Stomach (tissue), 19 donors: ENCODE measurements at places on chromosomes 6 and 20. TPM values are rescaled to one million over a fixed set of nuclear protein-coding genes. Genes with fewer than 3 reads are reported as not detected.

DNA sequence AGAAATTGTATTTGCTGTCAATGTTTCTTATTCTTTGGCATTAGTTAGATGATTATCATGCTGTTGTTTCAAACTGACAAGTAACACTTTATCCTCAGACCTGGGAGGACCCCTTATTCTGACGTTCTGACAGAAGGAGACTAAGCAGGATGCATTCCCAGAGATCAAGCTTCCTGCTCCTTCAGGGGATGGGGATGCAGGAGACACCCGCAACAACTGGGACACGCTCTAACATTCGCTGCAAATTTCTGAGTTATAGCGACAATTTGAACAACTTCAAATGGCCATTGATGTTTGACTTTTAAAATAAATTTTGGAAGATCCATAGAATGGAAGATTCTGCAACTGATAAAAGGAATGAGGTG, 69.0 kb upstream of the ZNF184 start:
- H3K27ac ChIP-seq: no peak overlapping the region
- no peaks in the 10 kb centered on the region for H3K36me3 ChIP-seq
- no peak for DNase-seq
- H3K4me1 ChIP-seq: no peaks in the 10 kb centered on the region
- no peak overlapping the region for H3K4me3 ChIP-seq
- peaks cover 5% of the 10 kb centered on the region for H3K27me3 ChIP-seq

The OPN5 gene
- not detected for total RNA-seq

The ESR1 gene
- 1.8 TPM for total RNA-seq

DNA sequence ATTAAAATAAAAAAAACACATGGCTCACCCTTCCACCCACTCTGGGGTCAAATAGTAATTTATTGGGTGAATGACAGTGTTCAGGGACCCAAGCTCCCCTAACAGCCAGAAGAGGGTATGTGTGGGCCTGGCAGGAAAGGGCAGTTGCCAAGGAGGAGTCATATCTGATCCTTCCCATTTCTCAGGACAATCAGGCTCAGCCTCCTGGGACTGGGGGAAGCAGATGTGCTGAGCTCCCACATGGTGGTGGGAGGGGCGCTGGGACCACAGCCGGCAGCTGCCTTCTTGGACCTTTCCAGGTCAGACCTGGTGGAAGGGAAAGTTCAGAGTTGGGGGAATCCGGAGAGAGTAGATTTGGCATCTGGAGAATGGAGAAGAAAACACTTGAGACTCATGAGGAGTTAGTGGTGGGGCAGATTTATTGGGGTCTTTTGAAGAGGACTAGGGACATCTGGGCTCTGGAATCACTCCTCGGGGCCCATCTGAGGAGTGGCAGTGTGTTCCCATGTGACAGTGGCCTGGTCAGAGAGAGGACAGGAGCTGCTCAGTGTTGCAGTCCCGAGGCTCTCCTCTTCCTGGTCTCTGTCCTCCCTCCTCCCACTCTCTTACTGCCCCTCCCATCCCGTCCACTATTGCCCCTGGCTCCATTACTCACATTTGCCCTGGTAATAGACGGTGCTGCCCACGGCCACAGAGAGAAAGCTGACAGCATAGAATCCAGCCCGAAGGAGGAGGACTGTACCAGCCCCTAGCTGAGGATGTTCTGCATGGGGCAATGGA, 3.0 kb downstream of the LST1 start:
- no peaks in the 10 kb centered on the region for H3K36me3 ChIP-seq
- no peak overlapping the region for H3K27ac ChIP-seq
- H3K4me3 ChIP-seq: no peak overlapping the region
- DNase-seq: no peak
- H3K4me1 ChIP-seq: no peaks in the 10 kb centered on the region
- H3K27me3 ChIP-seq: no peaks in the 10 kb centered on the region

GRCh38 chr6:116392132-116393013, 21.6 kb downstream of the DSE start:
- H3K4me3 ChIP-seq: no peak overlapping the region
- H3K4me1 ChIP-seq: peaks cover 35% of the 10 kb centered on the region
- H3K27me3 ChIP-seq: no peaks in the 10 kb centered on the region
- H3K36me3 ChIP-seq: no peaks in the 10 kb centered on the region
- H3K27ac ChIP-seq: no peak overlapping the region

GRCh38 chr20:62609279-62609720, 33.0 kb upstream of the SLCO4A1 start:
- no peak for DNase-seq
- no peaks in the 10 kb centered on the region for H3K27me3 ChIP-seq
- H3K4me3 ChIP-seq: no peak overlapping the region
- H3K4me1 ChIP-seq: peaks cover 31% of the 10 kb centered on the region

The COX4I2 gene
- not detected for total RNA-seq

DNA sequence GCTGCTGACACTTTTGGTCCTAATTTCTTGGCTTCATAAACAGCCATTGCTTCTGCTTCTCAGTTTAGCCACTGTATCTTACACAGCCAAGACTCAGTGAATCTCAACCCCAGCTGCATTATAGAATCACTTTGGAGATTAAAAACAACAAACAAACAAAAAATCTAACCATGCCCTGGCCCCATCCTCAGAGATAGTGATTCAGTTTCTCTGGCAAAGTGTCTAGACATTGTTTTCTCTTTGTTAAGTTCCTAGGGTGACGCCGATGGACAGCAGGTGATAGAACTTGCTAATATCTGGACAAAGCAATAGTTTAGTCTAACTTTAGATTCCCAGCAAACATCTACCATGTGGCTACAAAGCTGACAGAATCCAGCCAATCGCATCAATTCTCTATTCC, 2.9 kb downstream of the ADGRF5 start:
- no peaks in the 10 kb centered on the region for H3K36me3 ChIP-seq
- no peak overlapping the region for H3K4me3 ChIP-seq
- H3K27ac ChIP-seq: no peak overlapping the region
- no peaks in the 10 kb centered on the region for H3K27me3 ChIP-seq

The SIGLEC1 gene
- 22.2 TPM for total RNA-seq

The PLCB4 gene
- 29.4 TPM for total RNA-seq

The MICAL1 gene
- total RNA-seq: 205 TPM

- H3K4me3 ChIP-seq: no peak overlapping the region
- H3K4me1 ChIP-seq: peaks cover 4% of the 10 kb centered on the region
- peaks cover 23% of the 10 kb centered on the region for H3K27me3 ChIP-seq
- H3K27ac ChIP-seq: no peak overlapping the region
These were observed 75.2 kb upstream of the GLP1R start for GRCh38 chr6:38973178-38974057.

- H3K27ac ChIP-seq: no peak overlapping the region
- no peaks in the 10 kb centered on the region for H3K4me1 ChIP-seq
- no peaks in the 10 kb centered on the region for H3K36me3 ChIP-seq
- no peaks in the 10 kb centered on the region for H3K27me3 ChIP-seq
- DNase-seq: peak; percentile 48
- no peak overlapping the region for H3K4me3 ChIP-seq
These were observed 92.0 kb upstream of the PAX1 start for GRCh38 chr20:21613512-21613911.

GRCh38 chr20:36573798-36574365, 485 bp downstream of the TGIF2 start:
- DNase-seq: peak; percentile 29
- peaks cover 5% of the 10 kb centered on the region for H3K36me3 ChIP-seq
- H3K4me3 ChIP-seq: peak overlapping the region; percentile 89

DNA sequence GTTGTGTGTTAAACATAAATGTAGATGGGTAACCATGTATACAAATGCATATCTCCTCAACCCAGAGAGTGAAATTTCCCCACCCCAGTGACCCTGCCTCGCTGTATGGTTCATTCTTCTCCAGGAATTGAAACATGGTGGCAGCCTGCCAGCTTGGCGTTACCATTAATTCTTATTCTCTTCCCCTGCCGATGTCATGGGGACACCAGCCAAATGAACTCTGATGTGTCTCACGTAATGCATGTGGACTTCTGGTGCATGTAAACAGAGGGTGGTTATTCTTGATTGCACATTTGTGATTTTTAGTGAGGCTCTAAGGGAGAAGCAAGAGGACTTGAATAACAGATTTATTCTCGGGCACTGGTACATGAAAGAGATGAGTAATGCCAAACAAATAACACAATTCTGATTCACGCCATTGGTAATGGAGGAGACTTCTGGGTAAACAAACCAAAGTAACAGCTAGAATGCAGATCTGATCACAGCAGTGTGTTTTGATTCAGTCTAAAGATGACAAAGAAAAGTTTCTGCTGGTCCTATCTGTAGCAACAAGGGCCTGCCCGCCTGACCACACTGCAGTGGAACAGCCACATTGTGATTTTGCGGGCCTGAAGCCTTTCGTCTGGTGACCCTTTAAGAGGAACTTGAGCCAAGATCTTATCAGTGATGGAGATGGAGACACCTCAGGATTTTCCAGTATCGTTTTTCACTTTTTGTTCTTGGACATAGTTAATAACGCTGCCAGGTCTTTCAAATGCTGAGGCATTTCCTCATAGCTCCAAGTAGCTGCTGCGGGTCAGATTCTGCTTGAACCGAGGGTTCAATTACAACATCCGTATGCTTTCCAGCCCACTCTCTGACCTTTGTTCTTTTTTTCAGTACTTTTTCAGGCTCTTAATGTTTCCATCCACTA, 171.8 kb upstream of the AKAP12 start:
- H3K36me3 ChIP-seq: no peaks in the 10 kb centered on the region
- no peaks in the 10 kb centered on the region for H3K27me3 ChIP-seq
- peak overlapping the region; percentile 51 for H3K27ac ChIP-seq
- peaks cover 48% of the 10 kb centered on the region for H3K4me1 ChIP-seq

The RIPOR3 gene
- 61.1 TPM for total RNA-seq

GRCh38 chr6:111918825-111919224, 45.6 kb upstream of the FYN start:
- H3K36me3 ChIP-seq: no peaks in the 10 kb centered on the region
- no peak overlapping the region for H3K4me3 ChIP-seq
- H3K4me1 ChIP-seq: no peaks in the 10 kb centered on the region
- no peaks in the 10 kb centered on the region for H3K27me3 ChIP-seq

DNA sequence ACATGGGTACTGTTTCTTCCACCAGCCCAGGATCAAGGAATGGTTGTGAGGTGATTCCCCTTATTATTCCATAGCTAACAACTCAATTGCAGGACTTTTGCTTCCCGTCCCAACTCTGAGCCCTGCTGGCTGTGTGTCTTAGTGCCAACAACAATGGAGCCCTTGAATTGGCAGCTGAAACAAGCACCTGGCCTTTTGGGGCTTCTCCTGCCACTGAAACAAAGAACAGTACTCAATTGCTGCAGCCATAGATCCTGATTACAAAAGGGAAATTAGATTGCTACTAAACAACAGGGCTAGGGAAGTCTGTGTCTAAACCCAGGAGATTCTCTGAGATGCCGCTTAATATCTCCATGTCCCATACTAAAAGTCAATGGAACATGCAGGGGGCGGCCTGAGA, 61.3 kb upstream of the CARMIL1 start:
- no peaks in the 10 kb centered on the region for H3K4me1 ChIP-seq
- H3K4me3 ChIP-seq: no peak overlapping the region
- H3K27ac ChIP-seq: no peak overlapping the region
- no peaks in the 10 kb centered on the region for H3K36me3 ChIP-seq
- no peak for DNase-seq
